ENCODE measurements at places on chromosomes 6 and 20.

DNA sequence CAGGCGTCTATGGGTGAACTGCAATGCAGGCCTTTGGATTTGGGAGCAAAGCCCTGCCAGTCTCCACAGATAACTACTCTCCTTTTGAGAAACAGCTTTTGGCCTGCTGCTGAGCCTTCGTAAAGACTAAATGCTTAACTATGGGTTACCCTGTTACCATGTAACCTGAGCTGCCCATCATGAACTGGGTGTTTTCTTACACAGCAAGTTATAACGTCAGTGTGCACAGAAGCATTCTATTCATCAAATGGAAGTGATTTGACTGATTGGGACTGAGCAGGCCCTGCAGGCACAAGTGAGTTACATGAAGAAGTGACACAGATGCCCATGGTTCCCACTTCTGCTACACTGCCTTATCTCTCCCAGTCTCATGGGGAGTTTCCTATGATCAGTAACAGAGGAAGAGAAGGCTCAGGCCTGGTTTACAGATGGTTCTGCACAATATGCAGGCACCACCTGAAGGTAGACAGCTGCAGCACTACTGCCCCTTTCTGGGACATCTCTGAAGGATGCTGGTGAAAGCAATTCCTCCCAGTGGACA is 319.1 kb downstream of the CD83 start:
- DNase-seq: no peak

DNA sequence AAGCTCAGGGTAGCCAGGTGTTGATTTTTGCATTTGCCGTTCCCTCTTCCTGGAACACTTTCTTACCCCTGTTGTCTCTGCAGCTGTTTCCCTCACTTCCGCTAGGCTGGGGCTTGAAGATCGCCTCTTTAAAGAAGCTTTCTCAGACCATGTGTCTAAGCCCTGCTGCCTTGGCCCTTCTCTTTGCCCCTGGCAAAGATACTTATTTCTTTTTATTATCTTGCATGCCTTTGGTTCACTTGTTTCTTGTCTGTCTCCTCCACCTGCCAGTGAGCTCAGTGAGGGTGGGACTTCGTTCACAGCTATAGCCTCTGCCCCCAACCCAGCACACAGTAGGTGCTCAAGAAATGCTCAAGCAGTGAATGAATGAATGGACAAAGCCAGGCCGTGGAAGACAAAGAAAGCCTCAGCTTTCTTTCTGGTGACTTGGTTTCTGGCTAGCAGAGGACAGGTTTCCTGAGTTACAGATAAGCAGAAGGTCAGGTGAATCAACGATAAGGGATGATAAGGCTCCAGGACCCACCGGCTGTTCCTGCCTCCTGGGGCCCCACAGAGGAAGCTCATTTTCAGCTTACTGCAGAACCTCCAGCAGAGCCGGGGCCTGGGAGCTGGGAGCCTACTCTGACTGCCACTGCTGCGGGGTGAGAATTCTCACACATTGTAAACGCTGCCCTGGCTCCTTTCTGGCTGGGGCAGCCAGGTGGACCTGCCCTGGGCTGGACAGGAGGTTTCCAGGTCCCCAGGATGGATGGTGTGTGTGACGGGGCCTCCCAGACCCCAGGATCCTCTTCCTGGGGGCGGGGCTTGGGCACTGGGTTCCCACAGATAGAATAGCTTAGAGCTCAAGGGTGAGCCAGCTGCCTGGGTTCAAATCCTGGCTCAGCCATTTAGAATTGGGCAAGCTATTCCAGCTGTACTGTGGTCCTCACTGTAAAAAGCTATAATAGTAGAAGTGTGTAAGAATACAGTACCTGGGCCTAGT is 29.8 kb downstream of the SNAI1 start:
- DNase-seq: peak; percentile 59

DNA sequence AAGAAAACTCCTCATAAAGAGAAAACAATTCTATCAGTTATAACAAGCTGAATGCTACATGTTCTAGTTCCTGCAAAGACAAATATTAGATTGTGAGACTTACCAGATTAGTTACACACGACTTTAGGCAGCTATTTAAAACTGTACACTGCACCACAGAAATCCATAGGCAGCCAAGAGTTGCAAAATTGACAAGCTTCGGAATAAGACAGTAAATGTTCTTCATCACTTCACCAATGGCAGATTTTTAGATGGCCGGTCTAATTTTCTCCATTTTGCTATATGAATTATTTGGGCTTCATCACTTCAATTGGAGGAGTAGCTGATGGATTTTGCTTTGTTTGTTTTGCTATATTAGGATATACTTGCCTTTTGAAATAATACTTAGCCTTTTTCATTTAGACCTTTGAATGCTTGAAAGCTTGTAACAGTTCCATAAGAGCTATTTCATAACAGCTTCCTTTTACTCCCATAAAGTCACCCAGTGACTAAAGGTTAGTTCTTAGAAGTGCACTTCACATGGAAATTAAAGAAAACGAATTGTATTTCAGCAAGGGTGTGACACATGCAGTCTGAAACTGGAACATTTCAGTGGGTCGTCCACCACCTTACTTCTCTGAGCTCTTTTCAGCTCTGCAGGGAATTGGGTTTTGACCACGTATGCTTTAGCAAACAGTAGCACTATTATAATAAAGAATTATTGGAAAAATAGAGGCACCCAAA is at the start of gene ROS1:
ROS1 (minus strand) TSS at position 512 of the 723 bp plus-strand sequence; CDS start at position 226, 286 bp downstream.
- DNase-seq: no peak

DNA sequence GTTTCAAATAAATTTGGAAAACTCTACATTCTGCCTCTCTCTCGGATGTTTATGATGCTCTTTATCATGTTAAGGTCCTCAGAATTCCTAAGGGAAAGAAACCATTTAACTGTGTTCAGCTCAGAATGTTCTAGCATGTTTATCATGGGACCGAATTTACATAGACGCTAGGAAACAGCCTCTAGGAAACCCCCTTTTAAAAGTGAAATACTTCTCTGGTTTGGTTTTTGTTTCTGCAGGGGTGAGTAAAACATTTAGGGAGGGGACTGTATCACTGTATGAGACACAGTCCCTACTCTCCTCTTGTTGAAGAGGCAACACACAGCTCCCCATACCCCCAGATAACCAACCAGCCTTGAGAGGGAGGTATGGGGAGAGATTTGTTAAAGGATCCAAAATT is 267.6 kb upstream of the SUPT3H start:
- no peak for DNase-seq

GRCh38 chr6:25340431-25341202 is 61.4 kb downstream of the CARMIL1 start:
- DNase-seq: no peak

DNA sequence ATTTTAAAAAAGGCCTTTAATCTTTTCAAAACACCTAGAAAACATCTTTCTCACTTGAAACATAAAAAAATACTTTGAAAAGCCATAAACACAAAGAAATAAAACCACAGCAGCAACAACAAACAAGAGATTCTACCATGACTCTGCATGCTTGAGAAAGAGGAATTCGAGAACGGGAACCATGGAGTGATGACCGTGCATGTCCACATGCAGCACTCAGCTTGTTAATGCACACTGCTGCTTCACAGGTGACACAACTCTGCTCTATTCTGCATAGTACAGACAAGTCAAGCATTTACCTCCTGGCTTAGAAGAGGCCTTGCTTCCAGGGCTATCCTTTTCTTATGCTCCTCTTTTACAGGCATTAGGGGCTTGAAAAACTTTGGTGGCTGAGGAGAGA is 64.9 kb upstream of the NUP153 start:
- DNase-seq: no peak

GRCh38 chr20:23509247-23509913 is 18.5 kb downstream of the CST8 start:
- DNase-seq: no peak

DNA sequence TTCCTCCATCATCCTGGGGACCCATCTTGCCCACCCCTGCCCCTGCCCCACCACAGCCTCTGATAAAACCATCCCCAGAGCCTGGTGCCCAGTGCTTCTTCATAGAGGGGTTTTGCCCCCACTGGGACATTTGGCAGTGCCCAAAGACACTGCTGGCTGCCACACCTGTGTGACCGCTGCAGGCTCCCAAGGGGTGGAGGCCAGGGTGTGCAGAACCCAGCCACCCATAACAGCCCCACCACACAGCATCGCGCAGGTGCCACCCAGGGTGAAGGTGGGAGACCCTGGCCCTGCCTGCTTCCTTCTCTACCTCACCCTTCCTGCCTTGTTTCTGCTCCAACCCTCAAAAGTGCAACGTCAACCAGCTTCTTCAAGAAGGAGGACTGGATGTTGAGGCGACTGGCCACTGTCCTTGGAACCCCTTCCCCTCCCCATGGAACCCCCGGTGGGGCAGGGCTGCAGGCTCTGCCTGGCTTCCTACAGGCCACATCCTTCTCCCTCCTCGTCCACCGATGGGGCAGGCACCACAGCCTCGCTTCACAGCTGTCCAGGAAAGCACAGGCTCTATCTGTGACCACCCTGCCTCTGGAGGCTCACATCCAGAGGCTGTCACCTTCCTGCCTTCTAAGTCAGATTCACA is 79.2 kb upstream of the MPC1 start:
- DNase-seq: no peak

DNA sequence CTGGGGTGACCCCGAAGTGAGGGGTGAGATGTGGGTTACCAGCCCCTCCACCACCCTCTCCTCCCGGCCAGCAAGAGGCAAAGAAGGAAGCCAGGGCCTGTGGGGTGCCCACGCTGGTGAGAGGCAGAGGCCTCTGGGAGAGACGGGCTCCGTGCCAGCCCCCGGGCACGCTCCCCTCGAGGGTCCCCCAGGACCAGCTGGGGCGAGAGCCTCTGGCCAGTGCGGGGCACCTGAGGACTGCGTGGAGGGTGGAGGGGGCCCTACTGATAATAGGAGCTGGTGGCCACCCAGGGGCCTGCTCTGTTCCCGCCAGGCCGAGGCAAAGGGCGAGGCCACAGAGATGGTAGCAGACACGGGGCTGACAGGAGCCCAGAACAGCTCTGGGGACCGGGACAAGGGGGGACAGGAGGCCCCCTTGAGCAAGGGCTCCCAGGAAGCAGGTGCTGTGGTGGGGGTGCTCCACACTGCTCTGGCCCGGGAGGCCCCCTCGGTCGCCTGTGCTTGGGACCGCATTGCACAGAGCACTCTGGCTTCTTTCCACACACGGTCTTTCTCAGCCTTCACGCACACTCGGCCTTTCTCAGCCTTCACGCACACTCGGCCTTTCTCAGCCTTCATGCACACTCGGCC is 226.9 kb downstream of the TTLL2 start:
- DNase-seq: no peak

- no peak for DNase-seq
Measured at GRCh38 chr6:43699564-43700186, 12.1 kb upstream of the MRPS18A start.

- no peak for DNase-seq
Measured at GRCh38 chr6:2465336-2465735, 219.9 kb upstream of the GMDS start.
